ENCODE measurements at places on chromosomes 13 and 19. TPM values are rescaled to one million over a fixed set of nuclear protein-coding genes. Genes with fewer than 3 reads are reported as not detected.

The CBLC gene
- polyA plus RNA-seq = 6.5 TPM

The TMEM150B gene
- 1.2 TPM for polyA plus RNA-seq

The FPR3 gene
- 0.28 TPM for polyA plus RNA-seq

The SCEL gene
- not detected for polyA plus RNA-seq

The FSTL3 gene
- 19.6 TPM for polyA plus RNA-seq

The SH2D3A gene
- polyA plus RNA-seq = 11.5 TPM

The ZNF541 gene
- polyA plus RNA-seq = 0.38 TPM

The LRFN3 gene
- polyA plus RNA-seq = 18.2 TPM

The LIPE gene
- 14.5 TPM for polyA plus RNA-seq

The PCDH20 gene
- 6.5 TPM for polyA plus RNA-seq

The S1PR5 gene
- 1.6 TPM for polyA plus RNA-seq

The MEIS3 gene
- polyA plus RNA-seq = 32.2 TPM

The ZNF66 gene
- 4.5 TPM for polyA plus RNA-seq

The IL27RA gene
- 8.0 TPM for polyA plus RNA-seq

The ZNF552 gene
- polyA plus RNA-seq = 13.8 TPM

The VSTM2B gene
- polyA plus RNA-seq = 0.32 TPM

The AMH gene
- 3.8 TPM for polyA plus RNA-seq

The TRIM13 gene
- polyA plus RNA-seq = 42.8 TPM

The CCDC159 gene
- 20.7 TPM for polyA plus RNA-seq

The A1BG gene
- polyA plus RNA-seq = 1.4 TPM

The ZIC2 gene
- polyA plus RNA-seq = 0.16 TPM

The ZNF729 gene
- 0.81 TPM for polyA plus RNA-seq

The ARHGAP45 gene
- polyA plus RNA-seq = 9.4 TPM

The CDC37 gene
- 181 TPM for polyA plus RNA-seq

The KIR2DL3 gene
- not detected for polyA plus RNA-seq

The GRIN2D gene
- 0.45 TPM for polyA plus RNA-seq

The ZNF20 gene
- polyA plus RNA-seq = 8.2 TPM

The NEK5 gene
- 4.9 TPM for polyA plus RNA-seq

The APOC1 gene
- polyA plus RNA-seq = 8.7 TPM

The CFAP97D2 gene
- polyA plus RNA-seq = not detected

The C2CD4C gene
- 1.4 TPM for polyA plus RNA-seq

The CCDC169 gene
- polyA plus RNA-seq = 3.6 TPM

The IGFL3 gene
- not detected for polyA plus RNA-seq

The ZNF136 gene
- polyA plus RNA-seq = 15.8 TPM

The PRTN3 gene
- 1.6 TPM for polyA plus RNA-seq

The CATSPERD gene
- not detected for polyA plus RNA-seq

The ZNF83 gene
- 139 TPM for polyA plus RNA-seq

The LPAR2 gene
- 31.5 TPM for polyA plus RNA-seq

The OSCAR gene
- polyA plus RNA-seq = 0.30 TPM

The SPC24 gene
- polyA plus RNA-seq = 20.1 TPM

The NLRP8 gene
- not detected for polyA plus RNA-seq

The KLF1 gene
- polyA plus RNA-seq = 0.40 TPM

The CEACAM8 gene
- not detected for polyA plus RNA-seq

The CD70 gene
- not detected for polyA plus RNA-seq

The RASAL3 gene
- polyA plus RNA-seq = 1.1 TPM

The IRGC gene
- polyA plus RNA-seq = not detected

The RNF126 gene
- polyA plus RNA-seq = 30.0 TPM

All from left renal cortex interstitium (tissue), 4 donors.